ENCODE measurements at places on chromosomes 5 and 9. TPM values are rescaled to one million over a fixed set of nuclear protein-coding genes. Genes with fewer than 3 reads are reported as not detected.

MCTP1 gene
- total RNA-seq = 2.4 TPM

DNA sequence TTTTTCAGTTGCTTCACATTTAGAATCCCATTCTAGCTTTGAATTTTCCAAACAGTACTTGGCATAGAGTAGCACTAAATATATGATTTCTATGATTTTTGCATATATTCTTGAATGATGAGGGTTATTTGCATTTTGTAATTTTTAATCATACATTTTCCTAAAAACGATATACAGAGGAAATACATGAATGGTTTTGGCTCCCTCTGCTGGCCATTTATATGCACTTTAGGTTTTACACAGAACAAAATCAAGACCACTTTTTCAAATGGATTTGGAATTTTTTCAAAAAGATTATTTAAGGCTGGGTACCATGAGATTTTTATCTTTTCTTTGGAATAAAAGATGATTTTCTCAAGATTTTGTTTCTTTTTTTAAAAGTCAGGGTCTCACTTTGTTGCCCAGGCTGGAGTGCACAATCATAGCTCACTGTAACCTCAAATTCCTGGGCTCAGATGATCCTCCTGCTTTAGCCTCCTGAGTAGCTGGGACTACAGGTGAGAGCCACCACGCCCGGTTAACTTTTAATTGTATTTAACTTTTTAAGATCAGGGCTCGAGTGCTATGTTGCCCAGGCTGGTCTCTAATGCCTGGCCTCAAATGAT lies 16.7 kb upstream of the COMMD10 start:
- H3K27ac ChIP-seq = no peak overlapping the region
- no peaks in the 10 kb centered on the region for H3K27me3 ChIP-seq
- H3K36me3 ChIP-seq = no peaks in the 10 kb centered on the region
- H3K4me3 ChIP-seq = no peak overlapping the region

- no peak overlapping the region for H3K27ac ChIP-seq
- no peak for DNase-seq
- H3K27me3 ChIP-seq = no peaks in the 10 kb centered on the region
Observed at GRCh38 chr5:149135536-149136201, 5.6 kb upstream of the ABLIM3 start.

GRCh38 chr9:115627511-115627910 lies 509.6 kb upstream of the TNC start:
- no peaks in the 10 kb centered on the region for H3K36me3 ChIP-seq
- no peak for DNase-seq
- no peak overlapping the region for H3K4me3 ChIP-seq
- H3K27ac ChIP-seq = no peak overlapping the region
- H3K27me3 ChIP-seq = no peaks in the 10 kb centered on the region

DROSHA gene
- 29.7 TPM for total RNA-seq

DNA sequence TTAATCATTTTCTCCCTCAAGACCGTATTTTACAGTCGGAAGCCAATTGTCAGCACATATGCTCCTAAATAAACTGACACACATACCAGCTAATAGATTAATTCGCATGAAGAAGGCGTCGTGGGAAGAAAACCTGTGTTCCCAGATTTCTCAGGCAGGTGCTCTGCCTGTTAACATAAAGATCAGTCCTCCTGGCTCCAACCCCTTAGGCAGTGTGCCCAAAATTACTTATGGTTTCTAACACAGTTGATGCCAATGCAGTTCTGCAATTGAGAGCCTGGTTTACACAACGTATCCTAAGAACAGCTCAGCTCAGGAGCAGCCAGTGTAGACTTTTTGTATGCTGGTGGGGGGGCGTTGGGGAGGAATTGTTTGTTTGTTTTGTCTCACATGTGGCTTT lies 208.3 kb downstream of the ENC1 start:
- no peaks in the 10 kb centered on the region for H3K36me3 ChIP-seq
- H3K27me3 ChIP-seq = no peaks in the 10 kb centered on the region

SH2D3C gene
- total RNA-seq = 2.2 TPM

- no peaks in the 10 kb centered on the region for H3K27me3 ChIP-seq
- no peak overlapping the region for H3K4me3 ChIP-seq
- no peaks in the 10 kb centered on the region for H3K36me3 ChIP-seq
Observed at GRCh38 chr5:178122346-178122745, 8.5 kb upstream of the RMND5B start.

GABRG2 gene
- total RNA-seq = 0.24 TPM

GRCh38 chr5:89878140-89879132 lies 531.1 kb downstream of the CETN3 start:
- H3K4me1 ChIP-seq = no peaks in the 10 kb centered on the region
- H3K27ac ChIP-seq = no peak overlapping the region
- H3K36me3 ChIP-seq = no peaks in the 10 kb centered on the region
- H3K4me3 ChIP-seq = no peak overlapping the region
